Neural progenitor cell (in vitro differentiated cells): ENCODE measurements at places on chromosomes 3 and 15.

GRCh38 chr15:28104326-28104725 lies 5.2 kb upstream of the OCA2 start:
- DNase-seq: no peak

GRCh38 chr3:151491525-151491924 lies 30.7 kb upstream of the IGSF10 start:
- DNase-seq: no peak

DNA sequence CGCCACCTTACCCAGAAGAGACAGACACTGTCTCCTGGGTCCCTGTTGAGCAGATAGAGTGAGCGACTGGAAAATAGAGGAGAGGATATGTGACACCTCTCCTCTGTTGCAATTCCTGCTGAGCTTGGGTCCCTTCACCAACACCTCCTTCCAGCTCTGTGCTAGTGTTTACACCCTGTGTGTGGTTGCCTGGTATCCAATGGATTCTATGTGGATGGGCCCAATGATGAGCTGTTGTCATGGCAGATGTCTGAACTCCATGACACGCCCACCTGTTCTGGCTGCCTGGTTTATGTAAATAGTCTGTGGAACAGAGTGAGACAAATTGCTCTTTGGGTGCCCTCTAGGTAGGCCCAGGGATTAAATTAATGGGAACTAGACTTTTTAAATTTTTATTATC lies 23.7 kb downstream of the RBM5 start:
- no peak for DNase-seq

DNA sequence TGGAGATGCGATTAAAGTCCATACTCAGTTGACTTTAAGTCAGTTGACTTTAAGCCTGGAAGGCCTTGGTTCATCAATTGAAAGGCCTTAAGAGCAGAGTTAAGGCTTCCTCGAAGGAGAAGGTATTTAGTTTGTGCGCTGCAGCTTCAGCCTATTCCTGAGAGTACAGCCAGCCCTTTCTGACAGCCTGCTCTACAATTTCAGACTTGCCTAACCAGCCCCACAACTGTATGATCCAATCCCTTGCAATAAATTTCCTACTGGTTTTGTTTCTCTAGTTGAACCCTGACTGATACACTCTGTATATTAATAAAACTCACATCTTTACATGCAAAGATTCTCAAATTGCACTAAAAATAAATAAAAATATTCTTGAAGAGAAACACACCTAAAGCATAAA lies 66.1 kb upstream of the RORA start:
- DNase-seq: peak; percentile 13

DNA sequence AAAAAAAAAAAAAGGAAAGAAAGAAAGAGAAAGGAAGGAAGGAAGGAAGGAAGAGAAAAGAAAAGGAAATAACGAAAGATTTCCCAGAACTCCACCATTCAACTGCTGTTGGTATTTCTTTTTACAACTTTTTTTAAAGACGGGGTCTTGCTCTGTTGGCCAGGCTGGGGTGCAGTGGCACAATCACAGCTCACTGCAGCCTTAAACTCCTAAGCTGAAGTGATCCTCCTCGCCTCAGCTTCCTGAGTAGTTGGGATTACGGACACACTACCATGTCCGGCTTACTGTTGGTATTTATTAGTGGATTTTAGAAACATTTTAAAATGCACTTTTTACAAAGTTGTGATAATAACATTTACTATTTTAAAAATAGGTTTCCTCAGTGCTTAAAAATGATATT lies 15.0 kb upstream of the USP3 start:
- no peak for DNase-seq

GRCh38 chr15:64883997-64884511 lies 27.6 kb upstream of the ANKDD1A start:
- no peak for DNase-seq

- no peak for DNase-seq
These were observed 15.0 kb downstream of the BHLHE40 start for GRCh38 chr3:4994144-4994730.

DNA sequence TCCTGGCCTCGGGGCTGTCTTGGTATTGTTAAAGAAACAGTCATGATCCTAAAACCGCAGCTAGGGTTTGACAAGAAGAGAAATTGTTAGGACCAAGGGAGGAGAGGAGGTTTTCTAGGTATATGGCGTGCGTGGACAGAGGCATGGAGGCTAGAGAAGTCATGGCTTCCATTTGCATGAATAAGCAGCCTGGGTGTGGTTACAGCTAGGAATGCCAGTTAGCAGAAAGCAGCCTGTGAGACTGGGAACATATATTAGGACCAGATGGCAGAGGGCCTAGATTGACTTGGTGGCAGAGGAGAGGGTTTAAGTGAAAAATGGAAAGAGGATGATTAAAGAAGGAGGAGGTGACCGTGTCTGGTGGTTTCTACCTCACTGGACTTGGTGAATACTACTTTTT lies 573.6 kb upstream of the ARRDC4 start:
- no peak for DNase-seq

DNA sequence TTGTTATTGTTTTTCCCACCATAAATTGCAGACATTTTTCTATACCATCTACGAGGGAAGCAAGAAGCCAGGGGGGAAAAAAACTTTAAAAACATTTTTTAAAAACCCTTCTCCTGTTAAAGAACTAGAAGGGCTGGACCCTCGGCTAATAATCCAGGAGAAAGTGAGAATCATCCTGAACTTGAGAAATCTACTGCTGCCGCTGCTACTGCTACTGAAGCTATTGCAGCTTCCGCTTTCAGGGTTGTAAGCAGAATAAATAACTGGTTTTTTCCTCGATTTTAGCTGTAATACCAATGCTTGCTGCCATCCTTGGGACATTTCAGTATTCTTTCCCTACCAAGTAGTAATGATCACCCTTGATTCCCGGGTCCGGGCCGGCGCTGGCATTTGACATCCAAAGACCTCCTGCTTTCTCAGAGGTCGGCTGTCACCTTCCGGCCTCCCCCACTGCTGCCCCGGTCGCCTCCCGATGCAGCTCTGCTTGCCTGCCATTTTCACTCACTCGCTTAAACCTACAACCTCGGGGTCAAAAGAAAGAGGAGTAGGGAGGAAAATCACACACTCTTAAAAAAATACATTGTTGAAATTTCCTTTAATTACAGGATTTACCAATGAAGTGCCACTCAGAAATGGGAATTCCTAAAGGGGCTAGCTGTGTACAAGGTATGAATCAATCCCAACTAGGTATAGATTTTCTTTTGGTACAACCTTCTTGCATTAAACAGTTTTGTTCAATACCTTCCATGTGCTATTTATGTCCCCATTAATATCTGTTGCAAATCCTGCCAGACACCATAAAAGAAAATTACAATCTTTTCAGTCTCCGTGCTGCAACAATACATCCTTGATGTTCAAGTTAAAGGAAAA lies 674 bp upstream of the MECOM start:
- DNase-seq: peak; percentile 36

- DNase-seq: no peak
These were observed 10.1 kb downstream of the COL8A1 start for GRCh38 chr3:99648516-99648915.

DNA sequence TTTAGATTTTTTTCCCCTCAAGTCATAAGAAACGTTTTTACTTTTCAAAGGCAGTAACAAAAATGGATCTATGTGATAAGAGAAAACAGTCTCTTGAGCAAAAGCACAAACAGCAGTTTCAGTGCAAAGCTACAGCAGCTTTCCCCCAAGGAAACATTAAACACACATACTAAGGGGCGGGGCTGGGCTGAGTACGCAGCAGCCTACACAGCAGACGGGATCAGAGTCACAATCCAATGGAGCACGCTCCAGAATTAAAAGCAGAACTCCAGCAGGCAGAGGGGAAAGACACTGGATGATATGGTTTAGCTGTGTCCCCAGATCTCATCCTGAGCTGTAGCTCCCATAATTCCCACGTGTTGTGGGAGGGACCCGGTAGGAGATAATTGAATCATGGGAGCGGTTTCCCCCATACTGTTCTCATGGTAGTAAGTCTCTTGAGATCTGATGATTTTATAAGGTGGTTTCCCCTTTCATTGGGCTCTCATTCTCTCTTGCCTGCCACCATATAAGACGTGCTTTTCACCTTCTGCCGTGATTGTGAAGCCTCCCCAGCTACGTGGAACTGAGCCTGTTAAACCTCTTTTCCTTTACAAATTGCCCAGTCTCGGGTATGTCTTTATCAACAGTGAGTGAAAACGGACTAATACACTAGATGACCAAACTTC lies 116.2 kb upstream of the SLCO3A1 start:
- no peak for DNase-seq

DNA sequence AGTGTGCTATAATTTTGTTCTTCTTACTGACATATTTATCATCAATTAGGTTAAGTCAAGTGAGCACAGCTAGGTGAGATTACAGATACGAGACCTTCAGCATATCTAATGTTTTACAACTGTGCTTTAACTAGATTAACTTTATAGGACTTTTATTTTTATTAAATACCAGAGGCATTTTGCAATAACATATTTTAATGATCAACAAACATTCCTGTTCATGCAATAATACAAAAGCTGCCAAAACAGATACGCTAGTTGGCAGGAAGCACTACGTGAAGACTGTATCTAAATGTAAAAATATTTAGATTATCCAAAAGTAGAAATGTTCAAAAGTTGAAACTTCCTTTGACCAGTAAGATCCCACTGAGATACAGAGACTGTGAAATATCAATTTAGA lies 139.1 kb downstream of the CBLB start:
- DNase-seq: no peak

DNA sequence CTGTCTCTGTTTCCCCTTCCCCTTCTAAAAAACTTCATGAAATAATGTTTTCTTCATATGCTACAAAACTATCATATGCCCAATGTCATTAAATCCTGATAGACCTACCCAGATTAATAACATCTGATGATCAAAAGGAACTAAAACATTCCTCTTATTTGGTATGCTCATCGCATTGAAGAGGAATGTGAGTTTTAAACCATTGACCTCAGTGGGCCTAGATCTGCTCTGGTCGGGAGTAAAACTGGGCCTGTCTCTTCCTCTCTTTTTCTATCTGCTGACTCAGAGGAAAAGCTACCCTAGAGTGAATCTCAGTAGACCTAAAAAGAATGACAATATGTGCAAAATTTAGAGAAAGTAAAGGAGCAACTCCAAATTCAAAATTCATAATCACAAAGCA lies 275.8 kb downstream of the SATB1 start:
- DNase-seq: no peak

DNA sequence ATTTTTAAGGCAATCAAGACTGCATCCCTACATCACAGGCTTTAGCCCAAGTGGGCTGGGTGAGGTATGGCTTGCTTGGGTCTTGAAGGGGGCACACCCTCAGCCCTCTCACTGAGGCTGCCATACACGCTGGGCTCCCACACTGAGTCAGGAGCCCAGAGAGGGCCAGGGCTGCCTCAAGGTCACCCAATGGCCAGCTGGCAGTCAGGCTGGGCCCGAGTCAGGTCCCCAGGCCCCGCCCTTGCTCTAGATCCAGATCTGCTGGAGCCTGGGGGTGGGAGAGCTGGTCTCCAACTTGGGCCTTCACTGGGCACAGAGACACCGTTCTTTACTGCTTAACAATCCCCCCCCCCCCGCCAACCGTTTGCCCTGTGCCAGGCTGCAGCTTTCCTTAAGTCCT lies 88.1 kb downstream of the IQSEC1 start:
- DNase-seq: no peak

GRCh38 chr15:32855942-32856341 lies 138.1 kb downstream of the GREM1 start:
- DNase-seq: no peak

DNA sequence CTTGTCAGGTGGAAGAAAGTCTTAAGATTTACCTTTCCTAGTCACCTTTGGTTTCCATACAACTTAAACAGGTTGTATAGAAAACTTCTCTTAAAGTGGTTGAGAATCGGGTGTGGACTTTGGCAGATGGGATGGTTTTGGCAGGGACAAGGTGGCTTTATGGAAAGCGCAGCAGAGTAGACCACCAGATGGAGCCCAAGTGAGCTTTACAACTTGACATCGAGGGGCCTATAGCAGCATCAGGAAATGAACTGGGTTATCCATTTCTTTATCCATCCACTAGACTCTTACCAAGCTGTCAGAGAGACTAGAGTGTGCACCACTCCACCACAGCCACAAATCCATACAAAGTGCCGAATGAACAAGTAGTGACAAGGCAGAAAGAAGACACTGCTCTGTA lies 85.3 kb upstream of the MBNL1 start:
- peak; percentile 64 for DNase-seq

- peak; percentile 69 for DNase-seq
These were observed 3.0 kb upstream of the MAP1A start for GRCh38 chr15:43514241-43515057.

DNA sequence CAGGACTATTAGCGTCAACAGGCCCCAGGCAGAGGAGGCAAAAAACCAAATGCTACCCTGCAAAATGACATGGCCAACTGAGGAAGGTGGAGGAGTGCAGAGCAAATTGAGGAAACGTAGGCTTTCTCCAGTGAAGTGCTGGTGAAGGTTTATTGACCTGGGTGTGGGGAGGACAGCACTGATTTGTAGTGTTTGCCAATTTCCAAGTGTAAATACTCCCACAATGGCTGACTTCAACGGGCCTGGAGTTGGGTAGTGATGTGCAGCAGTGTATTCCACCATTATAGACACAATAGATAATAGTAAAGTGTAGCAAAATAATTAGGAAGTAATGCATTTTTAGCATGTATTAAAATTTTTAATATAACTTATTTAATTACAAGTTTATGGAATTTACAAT lies 32.2 kb upstream of the TPM1 start:
- no peak for DNase-seq

- no peak for DNase-seq
These were observed 126.2 kb downstream of the GOLIM4 start for GRCh38 chr3:167969548-167969947.

- no peak for DNase-seq
These were observed 151.8 kb downstream of the SYNPR start for GRCh38 chr3:63429905-63430304.

DNA sequence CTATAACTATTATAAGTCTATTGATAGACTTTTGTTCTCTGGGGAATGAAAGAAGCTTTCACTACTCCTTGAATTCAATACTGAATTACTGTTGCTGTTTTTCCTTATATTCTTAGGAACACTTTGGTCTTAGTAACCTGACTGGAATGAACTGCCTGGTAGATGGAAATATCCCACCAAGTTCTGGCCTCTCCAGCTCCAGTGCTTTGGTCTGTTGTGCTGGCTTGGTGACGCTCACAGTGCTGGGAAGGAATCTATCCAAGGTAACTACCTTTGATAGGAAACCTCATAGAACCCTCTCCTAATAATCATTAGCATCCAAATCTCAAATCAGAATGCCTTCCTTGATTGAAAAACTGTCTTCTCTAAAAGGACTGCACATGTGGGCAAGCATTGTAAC lies 69.1 kb downstream of the GALK2 start:
- no peak for DNase-seq

- DNase-seq: no peak
These were observed 372.1 kb upstream of the NR2F2 start for GRCh38 chr15:95958382-95958781.
